Stimulated activated memory B cell treated with anti-CD40 and anti-IgM and Interleukin-4, amounts not matched to agents 10 μg/mL and 1 μg/mL and 100 μg/mL, for 72 hours (primary cell): ENCODE measurements at places on chromosomes 2 and 18.

- ATAC-seq: no peak
Measured at GRCh38 chr18:22552254-22552653, 134.5 kb upstream of the CTAGE1 start.

DNA sequence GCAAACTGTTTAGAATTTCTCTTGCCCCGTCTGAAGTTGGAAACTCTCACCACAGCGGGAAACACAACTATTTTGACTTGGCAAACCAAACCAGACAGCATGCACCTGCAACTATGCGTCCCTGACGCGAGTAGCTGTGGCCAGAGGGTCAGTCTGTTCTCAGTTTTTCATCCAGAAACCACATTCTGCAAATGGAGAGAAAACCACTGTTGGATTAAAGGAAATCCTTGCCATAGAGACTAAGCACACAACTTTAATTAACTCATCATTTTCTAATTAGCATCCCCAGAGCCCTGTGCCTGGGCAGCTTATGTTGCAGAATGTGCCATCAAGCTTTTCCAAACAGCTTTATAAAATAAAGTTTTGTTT lies 415.7 kb upstream of the TCF4 start:
- ATAC-seq: no peak

- ATAC-seq: no peak
Measured at GRCh38 chr2:154855138-154855537, 156.6 kb downstream of the KCNJ3 start.

DNA sequence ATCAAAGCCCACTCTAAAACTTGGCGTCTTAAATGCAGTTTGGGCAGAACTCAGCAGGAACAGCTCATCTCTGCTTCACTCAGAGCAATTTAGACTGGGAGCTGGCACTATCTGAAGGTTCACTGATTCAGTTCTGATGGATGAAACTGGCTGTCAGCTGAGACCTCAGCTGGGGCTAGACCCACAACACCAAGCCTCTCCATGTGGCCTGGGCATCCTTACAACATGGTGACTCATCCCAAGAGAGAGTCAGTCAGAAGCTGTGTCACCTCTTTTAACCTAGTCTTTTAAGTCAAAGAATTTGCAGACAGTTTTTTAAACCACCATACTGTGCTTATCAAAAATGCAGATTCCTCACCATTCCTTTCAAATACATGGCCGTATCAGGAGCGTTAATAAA lies 62.6 kb upstream of the ZNF397 start:
- ATAC-seq: no peak

DNA sequence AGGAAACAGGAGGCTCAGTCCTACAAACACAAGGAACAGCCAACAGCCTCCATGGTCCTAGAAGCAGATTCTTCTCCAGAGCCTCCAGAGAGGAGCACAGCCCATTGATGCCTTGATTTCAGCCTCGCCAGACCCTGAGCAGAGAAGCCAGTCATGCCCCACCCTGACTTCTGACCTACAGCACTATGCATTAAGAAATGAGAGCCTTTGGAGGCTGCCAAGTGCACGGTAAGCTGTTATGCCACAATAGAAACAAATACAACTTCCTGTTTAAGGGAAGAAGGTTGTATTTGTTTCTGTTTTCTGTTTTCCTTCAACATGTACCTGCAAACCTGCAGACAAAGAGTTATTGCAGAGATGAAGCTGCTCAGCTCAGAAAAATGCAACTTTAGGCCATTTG lies 181.3 kb upstream of the AGAP1 start:
- ATAC-seq: no peak

GRCh38 chr2:102523651-102524050 lies 50.6 kb downstream of the SLC9A4 start:
- ATAC-seq: no peak

- ATAC-seq: peak; percentile 27
Measured at GRCh38 chr2:3423492-3424170, 44.1 kb downstream of the TRAPPC12 start.

DNA sequence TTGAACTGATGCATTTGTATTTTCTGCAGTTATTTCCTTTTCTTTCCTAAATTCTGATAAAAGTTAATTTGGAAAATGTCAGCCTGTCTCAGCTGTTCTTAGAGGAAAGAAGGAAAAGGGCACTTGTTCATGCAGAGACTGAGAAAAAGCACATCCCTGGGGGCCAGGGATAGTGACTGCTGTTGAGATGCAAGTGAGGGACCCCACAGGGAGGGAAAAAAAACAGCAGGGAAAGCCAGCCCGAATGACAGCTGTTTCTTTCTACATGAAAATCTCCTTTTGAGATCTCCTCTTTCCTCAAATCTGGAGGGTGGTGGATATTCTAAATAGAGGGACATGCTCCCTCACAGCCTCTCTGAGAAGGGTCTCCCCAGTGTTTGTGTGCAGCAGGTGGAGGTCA lies 14.0 kb upstream of the MTA3 start:
- no peak for ATAC-seq

- no peak for ATAC-seq
Measured at GRCh38 chr2:59066787-59067399, 825.8 kb upstream of the FANCL start.

GRCh38 chr2:240538031-240538780 lies 19.6 kb downstream of the ANKMY1 start:
- no peak for ATAC-seq

DNA sequence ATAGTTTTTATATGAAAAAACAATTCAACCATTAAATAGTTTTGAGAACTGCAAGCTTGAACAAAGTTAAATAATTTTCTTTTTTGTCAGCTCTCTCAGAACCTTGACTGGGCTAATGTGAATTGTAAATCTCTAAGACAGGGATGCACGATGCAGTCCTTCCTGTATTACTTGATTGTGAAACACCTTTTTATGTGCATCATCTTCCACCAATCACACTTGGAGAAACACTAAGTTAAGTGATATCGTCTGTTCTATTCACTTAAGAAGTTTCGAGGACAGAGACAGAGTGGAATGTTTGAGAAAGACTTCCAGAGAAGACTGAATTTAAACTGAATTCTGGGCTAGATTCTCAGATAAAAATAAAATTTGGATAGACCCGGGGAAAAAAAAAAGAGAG lies 238.2 kb downstream of the MREG start:
- ATAC-seq: no peak

- no peak for ATAC-seq
Measured at GRCh38 chr2:138446043-138446442, 55.5 kb upstream of the SPOPL start.
